ENCODE measurements at places on chromosomes 5 and 9. TPM values are rescaled to one million over a fixed set of nuclear protein-coding genes. Genes with fewer than 3 reads are reported as not detected.
A peak's percentile ranks its signal among the peaks of the same experiment; 100 is the strongest.

DNA sequence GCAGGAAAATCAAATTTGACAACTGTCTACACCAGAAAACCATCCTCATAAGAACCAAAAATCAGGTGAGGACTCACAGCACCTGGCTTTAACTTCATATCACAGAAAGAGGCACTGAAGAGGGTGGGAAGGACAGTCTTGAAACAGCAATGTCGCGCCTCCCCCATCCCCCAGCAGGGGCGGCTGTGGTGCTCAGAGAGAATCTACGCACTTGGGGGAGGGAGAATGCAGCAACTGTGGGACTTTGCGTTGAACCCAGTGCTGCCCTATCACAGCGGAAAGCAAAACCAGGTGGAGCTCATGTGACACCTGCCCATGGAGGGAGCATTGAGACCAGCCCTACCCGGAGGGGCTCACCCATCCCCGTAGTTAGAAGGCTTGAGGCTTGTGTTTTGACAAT lies 191.8 kb downstream of the MSX2 start:
- no peak for DNase-seq

PCDHGA2 gene
- total RNA-seq = 2.8 TPM

DNA sequence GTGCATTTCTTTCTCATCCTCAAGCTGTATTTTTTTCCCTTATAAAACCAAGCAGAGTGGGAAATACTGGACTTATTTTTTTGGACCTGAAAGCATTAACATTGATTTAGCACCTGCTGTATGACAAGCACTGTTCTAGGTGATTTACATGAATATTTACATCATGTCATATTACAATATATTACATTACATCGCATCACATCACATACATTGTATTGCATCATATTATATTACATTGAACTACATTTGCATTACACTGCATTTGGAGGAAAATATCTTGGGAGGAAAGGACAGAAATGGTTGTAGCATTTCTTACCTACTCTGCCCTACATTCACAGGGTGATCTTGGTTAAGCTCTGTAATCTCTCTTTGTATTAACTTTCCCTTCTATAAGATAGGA lies 11.2 kb upstream of the PDCD1LG2 start:
- DNase-seq = no peak

SH2D3C gene
- total RNA-seq = 3.1 TPM

- DNase-seq = no peak
Measured at GRCh38 chr9:24602693-24603352, 57.1 kb upstream of the IZUMO3 start.

ANGPTL2 gene
- 50.5 TPM for total RNA-seq

C5orf63 gene
- 0.55 TPM for total RNA-seq

DNA sequence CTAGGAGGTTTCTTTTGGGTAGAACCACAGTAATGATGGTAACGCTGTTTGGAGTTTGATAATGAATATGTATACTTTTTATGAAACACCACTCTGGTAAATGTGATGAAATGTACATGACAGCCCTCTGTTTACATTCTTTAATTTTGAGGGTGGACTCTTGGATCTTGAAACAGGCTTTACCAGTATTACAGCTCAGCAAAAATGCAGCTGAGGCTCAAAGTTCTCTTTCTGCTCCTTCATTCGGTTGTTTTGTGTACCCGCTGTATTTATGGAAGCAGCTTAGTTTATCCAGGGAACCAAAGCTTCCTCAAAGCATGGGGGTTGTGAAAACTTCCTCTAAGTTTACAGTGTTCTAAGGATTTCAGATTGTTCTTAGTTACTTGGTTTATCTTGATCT lies 11.1 kb downstream of the GAPVD1 start:
- DNase-seq = no peak

GRCh38 chr5:80874162-80874561 lies 86.0 kb upstream of the RASGRF2 start:
- DNase-seq = no peak

DNA sequence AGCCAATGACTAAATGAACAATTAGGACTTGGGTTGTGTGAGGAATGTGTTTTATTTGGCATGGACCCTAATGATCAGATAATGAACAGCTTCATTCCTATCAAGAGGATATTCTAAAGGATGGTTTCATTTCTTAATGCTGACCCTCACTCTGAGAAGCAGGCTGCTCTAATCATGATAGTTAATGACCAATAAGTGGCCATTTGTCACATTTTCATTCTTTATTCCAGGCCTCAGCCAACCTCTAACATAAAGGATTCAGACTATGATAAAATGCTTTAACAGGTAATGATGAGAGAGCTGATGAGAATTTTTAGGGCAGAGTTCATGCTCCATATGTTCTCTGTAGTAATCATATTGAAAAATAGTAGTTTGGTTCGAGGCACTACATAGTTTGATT lies 301.5 kb upstream of the ARRDC3 start:
- no peak for DNase-seq

DNA sequence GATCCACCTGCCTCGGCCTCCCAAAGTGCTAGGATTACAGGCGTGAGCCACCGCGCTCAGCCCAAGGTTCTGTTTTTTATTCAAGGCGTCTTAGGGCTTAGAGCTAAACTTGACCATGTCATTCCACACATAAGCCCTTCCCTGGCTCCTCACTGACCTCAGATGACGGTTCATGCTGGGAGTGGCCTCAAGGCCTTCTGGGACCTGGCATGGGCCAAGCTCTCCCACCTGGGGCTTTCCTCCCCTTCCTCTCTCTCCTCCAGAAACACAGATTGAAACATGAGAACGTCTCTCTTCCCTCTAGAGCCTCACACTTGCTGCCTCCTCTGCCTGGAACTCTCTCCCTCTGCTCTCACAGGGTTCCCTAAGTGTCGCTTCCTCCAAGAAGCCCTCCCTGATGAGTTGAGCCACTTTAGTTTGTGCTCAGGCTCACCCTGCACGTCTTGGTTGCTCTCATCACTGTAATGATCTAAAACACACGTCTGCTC lies 155.6 kb upstream of the IER5L start:
- DNase-seq = no peak

DNA sequence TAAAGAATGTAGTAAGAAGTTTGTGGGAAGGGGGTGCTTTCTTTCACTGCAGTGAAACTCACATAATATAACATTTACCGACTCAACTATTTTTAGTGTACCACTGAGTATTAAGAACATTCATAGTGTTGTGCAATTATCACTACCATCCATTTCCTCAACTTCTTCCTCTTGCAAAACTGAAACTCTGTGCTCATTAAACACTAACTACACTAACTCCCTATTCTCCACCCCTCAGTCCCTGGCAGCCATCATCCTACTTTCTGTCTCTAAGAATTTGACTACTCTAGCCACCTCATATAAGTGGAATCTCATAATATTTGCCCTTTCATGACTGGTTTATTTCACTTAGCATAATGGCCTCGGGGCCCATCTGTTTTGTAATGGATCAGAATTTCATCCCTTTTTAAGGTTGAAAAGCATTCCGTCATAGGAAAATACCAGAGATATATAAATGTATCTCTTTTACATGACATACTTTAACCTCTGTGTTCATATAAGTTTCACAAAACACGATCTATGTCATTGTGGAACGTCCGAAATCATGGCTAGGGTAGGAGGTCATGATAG lies 56.3 kb upstream of the DIRAS2 start:
- no peak for DNase-seq

SLCO6A1 gene
- total RNA-seq = not detected

DNA sequence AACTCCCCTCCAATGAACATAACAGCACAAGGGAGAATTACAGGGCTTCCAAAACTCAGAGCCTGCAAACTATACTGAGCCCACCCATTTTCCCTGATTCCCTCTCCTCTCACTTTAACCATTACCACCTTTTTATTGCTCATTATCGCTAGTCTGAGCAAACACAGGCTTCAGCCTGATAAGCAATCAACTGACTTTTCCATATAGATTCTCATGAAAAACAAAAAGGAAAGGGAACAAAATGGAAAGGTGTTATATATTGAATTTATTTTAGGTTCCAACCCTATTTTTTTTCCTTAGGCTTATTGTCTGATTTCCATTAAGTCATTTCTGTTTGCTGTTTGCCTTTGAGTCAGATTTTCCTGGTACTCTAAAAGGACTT lies 27.9 kb downstream of the SEMA6A start:
- DNase-seq = no peak

- DNase-seq = no peak
Measured at GRCh38 chr5:118479285-118479684, 509.1 kb downstream of the DTWD2 start.

RASGEF1C gene
- total RNA-seq = 0.66 TPM

GRCh38 chr5:95808686-95809413 lies 13.7 kb downstream of the GLRX start:
- DNase-seq = peak; percentile 95
